Activated CD4-positive, alpha-beta T cell treated with anti-CD3 and anti-CD28 coated beads for 1 hour (primary cell): ENCODE measurements at places on chromosomes 3 and 15.

GRCh38 chr3:184186184-184186901, at the start of gene ABCF3:
TSS of gene ABCF3 (plus strand) at chr3:184186199. CDS start at chr3:184186208, 9 bp downstream.
- no peak for DNase-seq

GRCh38 chr3:179278932-179279693, 28.2 kb upstream of the KCNMB3 start:
- no peak for DNase-seq

DNA sequence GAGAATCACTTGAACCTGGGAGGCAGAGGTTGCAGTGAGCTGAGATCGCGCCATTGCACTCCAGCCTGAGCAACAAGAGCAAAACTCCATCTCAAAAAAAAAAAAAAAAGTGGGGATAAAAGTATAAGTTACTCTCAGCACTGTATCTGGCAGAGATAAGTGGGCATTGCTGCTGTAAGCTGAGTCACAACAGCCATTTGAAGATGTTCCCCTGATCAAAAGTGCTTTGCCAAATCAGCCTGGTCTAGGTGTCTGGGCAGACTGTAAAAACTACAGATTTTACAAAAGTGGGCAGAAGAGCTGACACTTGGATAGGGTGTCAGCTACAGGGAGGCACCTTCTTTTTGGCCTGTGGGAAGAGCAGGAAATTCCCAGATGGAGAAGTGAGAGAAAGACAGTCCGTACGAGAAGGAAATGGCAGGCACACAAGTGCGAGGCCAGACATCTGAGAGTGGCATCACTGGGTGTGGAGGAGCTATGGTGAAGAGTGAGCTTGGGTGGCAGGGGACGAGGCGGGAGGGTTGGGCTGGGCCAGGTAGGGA, 78.5 kb downstream of the TRAK1 start:
- DNase-seq = no peak

- no peak for DNase-seq
These were observed 21.9 kb downstream of the IDH3A start for GRCh38 chr15:78170848-78171773.

DNA sequence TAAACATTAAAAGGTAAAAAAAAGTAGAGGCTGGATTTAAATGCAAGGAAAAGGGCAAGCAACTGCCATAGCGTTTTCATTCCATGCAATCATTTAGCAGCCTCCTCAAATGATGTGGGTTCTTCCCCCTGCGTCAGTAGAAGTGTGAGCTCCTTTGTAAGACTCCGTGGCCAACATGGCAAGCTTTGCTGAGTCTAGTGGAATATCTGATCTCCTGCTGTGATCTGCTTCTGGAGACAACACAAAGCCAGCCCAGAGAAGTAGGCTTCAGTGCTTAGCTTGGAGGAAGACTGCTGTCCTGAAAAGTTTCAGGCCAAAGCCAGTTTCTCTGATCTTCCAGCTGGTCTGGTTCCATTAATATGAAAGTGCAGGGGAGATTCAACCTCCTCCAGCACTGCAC, 70.4 kb downstream of the ARPP21 start:
- DNase-seq = no peak

DNA sequence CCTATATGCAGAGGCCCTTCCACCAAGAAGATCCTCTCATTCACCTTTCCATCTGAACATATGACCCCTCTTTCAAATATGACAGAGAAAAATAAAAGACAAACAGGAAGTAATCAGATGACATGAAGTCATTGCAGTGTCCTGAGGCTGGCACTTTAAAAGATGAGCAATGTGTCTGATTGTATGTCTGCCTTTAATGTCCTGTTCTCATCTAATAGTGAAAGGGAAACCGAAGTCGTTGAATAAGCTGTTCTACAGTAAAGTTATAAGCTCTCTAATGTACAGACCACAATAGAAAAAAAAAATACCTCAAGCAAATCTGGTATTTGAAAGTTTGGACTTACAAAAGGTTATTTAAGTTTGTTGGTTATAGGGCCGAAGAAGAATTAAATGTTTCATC, 243.0 kb downstream of the CLSTN2 start:
- no peak for DNase-seq
